ENCODE measurements at places on chromosomes 1 and 21.

DNA sequence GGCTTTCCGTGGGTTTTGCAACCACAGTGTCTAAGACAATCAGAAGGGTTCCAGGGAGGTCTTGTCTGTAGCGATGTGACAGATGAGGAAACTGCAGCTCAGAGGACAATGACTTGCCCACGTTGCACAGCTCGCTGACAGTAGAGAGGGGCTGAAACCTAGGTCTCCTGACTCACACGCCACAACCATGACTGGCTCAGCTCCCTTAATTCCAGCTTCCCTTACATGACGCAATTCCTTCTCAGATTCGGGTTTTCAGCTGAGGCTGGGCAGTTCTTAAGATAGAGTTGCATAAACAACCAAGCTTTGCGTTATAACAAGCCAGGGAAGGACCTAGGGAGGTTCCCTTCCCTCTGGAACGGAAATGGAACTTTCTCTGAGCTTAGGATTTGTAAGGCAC, 36.3 kb downstream of the DHCR24 start:
- no peak for DNase-seq

- DNase-seq: no peak
These were observed 219.1 kb downstream of the SDCCAG8 start for GRCh38 chr1:243474906-243475305.

GRCh38 chr1:230824551-230824918, 43.8 kb downstream of the C1orf198 start:
- no peak for DNase-seq

- no peak for DNase-seq
These were observed 59.6 kb upstream of the ADAMTS5 start for GRCh38 chr21:27026501-27026900.

DNA sequence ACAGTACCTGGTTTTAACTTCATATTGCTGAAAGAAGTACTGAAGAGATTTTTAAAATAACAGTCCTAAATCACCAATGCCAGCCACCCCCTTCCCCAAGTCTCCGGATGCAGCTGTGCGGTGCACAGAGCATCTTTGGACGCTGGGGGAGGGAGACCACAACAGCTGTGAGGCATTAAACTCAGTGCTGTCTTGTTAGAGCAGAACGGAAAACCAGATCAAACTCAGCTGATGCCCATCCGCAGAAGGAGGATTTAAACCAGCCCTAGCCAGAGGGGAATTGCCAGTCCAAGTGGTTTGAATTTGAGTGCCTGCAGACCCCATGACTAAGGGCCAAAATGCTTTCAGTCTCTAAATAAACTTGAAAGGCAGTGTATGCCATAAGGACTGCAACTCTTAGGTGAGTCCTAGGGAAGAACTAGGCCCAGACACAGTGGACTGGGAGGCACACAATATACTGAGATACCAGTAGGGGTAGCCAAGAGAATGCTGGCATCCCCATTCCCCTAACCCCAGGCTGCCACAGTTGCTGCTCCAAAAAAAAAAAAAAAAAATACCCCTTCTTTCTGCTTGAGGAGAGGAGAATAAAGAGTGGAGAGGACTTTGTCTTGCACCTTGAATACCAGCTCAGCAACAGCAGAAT, 576.2 kb downstream of the NEGR1 start:
- DNase-seq: no peak

DNA sequence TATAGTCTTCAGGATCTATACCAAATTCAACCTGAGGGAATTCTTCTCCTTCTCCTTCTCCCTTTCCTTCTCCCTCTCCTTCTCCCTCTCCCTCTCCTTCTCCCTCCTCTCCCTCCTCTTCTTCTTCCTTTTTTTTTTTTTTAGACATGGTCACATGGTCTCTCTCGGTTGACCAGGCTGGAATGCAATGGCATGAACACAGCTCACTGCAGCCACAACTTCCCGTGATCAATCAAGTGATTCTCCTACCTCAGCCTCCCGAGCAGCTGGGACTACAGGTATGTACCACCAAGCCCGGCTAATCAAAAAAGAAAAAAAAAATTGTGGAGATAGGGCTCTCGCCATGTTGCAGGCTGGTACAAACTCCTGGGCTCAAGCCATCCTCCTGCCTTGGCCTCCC, 51.5 kb downstream of the DNAI4 start:
- no peak for DNase-seq

GRCh38 chr1:229031061-229031460, 239.8 kb upstream of the RAB4A start:
- DNase-seq: no peak
